ENCODE measurements at places on chromosomes 3 and 15.

GRCh38 chr15:33111041-33111451 lies 83.5 kb downstream of the FMN1 start:
- no peak for DNase-seq

DNA sequence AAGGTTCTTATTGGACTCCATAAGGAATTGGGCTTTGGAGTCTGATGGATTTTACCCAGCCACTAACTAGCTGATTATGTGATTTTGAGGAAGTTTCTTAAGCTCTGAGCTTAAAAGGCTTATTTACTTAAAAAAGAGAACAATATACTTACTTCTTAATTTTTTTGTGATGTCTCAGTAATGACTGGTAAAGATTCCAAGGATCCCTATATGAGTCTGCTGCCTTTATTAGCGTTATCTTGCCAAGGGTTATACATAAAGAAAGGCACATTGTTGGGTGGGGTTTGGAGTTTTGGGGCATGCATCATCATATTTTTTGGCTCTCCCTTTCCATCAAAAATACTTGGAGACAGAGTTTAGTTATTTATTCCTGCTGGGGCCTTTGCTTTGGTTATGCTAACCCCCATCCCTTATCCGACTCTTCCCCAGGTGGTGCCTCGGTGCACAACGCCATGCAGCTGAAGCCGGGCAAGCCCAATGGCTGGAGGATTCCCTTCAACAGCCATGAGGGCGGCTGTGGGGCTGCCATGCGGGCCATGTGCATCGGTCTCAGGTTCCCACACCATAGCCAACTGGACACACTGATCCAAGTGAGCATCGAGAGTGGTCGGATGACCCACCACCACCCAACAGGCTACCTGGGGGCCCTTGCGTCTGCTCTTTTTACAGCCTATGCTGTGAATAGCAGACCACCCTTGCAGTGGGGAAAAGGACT lies 6.7 kb downstream of the ADPRH start:
- peak; percentile 64 for DNase-seq

GRCh38 chr15:73139041-73139743 lies 86.9 kb downstream of the NEO1 start:
- no peak for DNase-seq

- DNase-seq = no peak
Measured at GRCh38 chr15:56207711-56208110, 36.0 kb downstream of the RFX7 start.

GRCh38 chr3:177835008-177835407 lies 637.7 kb upstream of the TBL1XR1 start:
- DNase-seq = peak; percentile 77

DNA sequence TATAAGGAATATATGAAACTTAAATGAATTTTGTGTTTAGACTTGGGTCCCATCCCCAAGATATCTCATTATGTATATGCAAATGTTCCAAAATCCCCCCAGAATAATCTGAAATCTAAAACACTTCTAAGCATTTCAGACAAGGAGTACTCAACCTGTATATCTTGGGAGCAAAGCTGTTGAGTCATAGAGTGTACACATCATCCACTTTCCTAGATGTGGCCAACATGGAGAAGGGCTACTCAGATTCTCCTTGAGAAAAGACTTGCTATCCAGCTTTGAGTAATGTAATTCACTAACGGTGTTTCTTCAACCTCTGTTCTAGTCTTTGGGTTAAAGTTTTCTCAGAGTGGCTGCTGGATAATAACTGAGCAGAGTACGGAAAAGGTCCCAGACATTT lies 215.5 kb upstream of the POU1F1 start:
- no peak for DNase-seq

DNA sequence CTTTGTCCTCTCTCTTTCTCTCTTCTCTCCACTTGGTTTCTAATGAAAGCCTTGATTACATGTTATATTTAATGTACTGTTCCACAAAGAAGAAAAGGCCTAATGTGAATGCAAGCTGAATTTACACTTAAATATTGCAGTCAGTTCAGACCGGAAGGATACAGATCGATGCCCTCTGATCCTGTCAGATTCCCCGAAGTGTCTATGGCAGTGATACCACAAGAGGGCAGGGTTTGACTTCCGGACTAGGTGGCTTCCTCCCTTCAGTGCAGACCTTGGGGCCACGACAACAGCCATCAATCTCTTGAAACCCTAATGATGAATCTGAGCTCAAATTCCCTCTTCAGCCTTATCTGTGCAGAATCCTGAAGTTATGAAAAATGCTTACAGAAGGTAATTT lies 29.5 kb downstream of the AGTR1 start:
- DNase-seq = peak; percentile 58

GRCh38 chr15:28911310-28911931 lies 25.6 kb downstream of the APBA2 start:
- DNase-seq = no peak

DNA sequence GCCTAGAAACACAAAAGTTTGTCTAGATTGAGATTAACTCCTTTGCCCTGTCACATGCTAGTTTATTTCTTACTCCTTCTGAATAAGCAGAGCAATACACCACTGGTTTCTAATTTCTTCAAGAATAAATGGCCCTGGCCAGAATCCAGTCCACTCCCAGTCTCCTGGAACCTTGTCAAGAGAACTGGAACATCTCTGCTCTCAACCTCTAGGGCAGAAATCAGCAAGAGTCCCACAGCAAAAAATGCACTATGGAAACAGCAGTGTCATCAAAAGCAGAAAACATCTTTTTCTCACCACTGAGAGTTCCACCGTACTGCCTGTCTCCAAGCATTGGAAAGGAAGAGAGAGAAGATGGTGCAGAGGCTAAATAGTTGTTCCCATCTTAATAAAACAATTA lies 35.9 kb upstream of the PPP2R3A start:
- no peak for DNase-seq

- DNase-seq = peak; percentile 91
Measured at GRCh38 chr3:119400466-119400865, 62.9 kb downstream of the TMEM39A start.

- DNase-seq = peak; percentile 5
Measured at GRCh38 chr3:153624310-153625030, 462.4 kb downstream of the RAP2B start.

GRCh38 chr15:50911621-50912020 lies 3.1 kb downstream of the AP4E1 start:
- DNase-seq = peak; percentile 67

DNA sequence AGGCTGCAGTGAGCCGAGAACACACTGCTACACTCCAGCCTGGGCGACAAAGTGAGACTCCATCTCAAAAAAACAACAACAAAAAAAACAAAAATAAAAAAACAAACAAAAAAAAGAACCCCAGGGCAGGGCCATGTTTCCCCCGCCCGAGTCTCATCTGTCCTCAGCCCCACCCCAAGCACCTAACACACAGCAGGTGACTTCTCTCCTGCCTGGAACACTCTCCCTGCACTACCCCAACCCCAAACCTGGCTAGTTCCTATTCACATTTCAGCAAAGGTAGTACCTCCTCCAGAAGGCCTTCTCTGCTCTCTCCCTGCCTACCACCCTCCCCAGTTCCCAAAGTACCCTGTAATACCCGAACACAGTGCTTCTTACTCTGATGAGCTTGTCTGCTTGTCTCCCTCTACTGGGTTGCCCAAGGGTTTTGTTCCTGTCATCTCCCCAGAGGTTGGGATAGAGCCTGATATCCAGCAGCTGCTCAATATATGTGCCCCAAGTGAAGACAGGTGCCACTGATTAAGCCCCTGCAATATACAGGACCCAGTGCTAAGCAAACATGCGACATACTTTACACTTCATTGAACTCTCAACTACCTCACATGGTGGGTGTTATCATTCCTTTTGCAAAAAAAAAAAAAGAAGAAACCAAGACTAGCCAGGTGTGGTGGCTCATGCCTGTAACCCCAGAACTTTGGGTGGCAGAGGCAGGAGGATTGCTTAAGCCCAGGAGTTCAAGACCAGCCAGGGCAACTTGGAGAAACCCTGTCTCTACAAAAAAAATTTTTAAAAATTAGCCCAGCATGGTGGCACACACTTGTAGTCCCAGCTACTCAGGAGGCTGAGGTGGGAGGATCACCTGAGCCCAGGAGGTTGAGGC lies 103.6 kb downstream of the DAPK2 start:
- no peak for DNase-seq

GRCh38 chr15:77659350-77660321 lies 26.9 kb upstream of the LINGO1 start:
- peak; percentile 69 for DNase-seq

DNA sequence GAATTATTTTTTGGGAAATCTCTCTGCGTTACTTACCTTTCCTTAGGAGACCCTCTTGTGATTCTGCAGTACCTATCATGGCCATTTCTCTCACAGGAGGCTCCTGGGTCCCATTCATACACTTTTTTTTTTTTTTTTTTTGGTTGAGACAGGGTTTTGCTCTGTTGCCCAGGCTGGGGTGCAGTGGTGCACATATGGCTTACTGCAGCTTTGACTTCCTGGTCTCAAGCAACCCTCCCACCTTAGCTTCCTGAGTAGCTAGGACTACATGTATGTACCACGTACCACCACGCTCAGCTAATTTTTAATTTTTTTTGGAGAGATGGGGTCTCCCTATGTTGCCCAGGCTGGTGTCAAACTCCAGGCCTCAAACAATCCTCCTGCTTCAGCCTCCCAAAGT lies 36.1 kb downstream of the TRAK1 start:
- DNase-seq = no peak

DNA sequence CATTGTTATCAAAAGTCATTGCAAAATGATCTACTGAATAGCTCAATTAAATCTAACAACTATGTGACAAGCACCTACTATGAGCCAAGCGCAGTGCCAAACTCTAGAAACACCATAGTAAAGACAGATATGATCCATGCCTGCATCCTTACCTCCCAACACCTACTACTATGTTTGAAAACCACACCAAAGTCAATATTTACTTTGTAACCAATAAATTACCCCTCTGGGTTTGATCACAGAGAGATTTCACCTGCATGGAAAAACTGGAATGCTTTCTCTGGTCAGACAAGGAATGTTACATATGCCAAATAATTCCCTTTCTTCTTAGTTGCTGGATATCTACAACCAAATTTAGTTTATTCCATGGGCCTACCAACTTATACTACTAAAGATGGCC lies 422.2 kb downstream of the FHIT start:
- no peak for DNase-seq

- DNase-seq = peak; percentile 19
Measured at GRCh38 chr15:40163657-40164416, 3.0 kb downstream of the BUB1B start.

GRCh38 chr15:87623832-87624231 lies 632.7 kb downstream of the NTRK3 start:
- no peak for DNase-seq

GRCh38 chr15:57763176-57763964 lies 56.9 kb downstream of the POLR2M start:
- DNase-seq = no peak

- DNase-seq = peak; percentile 15
Measured at GRCh38 chr15:89780601-89781000, 4.5 kb downstream of the MESP2 start.

DNA sequence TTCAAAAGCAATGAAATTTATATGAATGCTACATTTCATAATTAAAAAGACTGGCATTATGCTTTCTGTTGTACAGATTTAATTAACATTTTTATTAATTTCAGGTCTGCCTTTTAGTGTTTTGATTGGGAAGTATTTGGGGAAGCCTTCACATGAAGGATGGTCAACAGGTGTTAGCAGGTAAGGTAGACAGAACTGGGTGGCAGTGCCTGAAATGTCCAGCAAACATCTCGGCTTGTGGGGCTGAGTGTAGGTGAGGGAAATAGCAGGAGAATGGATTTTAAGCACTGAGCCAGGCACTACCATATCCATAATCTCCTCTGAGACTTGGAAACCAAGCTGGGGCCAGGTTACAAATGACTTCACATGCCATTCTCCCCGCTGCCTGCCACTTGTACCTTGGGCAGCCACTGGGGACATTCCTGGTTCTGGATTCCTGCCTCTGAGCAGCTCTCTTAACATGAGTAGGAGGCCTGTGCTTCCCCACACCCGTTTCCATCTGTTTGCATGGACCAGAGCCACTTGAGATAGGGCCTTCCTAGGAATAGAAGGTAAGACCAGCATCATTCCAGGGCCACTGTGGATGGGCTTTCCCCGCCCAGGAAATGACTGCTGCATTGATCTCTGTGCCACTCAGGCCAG lies 125.9 kb upstream of the HES1 start:
- no peak for DNase-seq

DNA sequence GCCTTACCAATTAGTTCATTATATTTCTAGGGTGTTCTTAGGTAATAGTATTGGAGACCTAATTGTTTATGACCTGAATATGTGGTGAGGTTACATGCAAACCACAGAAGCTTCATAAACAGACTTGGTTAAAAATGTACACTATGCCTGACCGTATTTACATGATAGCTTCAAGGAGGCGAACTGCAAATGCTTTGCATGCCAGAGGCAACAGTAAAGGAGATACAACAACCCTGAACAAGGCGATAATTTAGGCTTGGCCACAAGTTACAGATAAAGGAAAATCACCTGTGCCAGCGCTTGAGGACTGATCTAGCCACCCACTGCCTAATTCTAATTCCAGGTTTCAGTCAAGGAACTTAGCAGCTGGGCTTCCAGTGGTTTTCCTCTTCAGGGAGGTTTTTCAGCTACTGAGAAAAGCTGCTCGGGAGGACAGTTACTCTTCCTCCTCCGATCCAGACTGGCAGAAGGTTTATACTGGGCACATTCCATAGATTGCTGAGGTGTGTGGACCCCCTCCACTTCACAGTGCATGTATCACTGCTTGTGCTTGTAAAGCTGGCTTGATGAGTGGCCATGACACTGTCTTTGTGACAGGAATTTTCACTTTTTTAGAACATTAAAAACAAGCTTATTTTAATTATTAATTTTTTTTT lies 95.6 kb downstream of the DHX36 start:
- no peak for DNase-seq

DNA sequence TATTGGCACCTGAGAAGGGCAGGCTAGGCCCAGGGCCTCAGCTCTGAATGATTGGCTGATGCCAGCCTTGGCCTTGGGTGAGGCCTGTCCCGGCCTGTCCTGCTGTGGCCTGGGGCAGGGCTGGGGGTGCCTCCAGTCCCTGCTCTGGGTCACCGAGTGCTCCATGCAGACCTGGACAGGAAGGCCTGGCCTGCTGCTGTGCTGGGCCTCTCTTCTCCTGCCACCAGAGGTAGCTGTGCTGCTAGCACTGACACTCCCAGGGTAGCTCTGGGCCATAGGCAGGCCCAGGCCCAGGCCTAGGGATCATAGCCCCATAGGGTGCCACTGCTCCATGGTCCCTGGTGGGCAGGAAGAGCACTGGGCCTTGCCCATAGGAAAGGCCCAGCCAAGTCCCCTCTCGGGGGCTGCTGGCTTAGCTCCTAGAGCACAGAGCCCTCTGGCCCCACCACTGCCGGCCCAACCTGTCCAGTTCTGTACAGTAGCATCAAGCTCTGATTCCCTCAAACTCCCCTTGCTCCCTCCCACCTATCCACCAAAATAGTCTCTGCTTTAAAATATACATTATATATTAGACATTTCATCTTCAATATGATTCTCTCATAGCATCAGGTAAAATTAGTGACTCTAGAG lies 18.2 kb downstream of the ABTB1 start:
- DNase-seq = peak; percentile 33

DNA sequence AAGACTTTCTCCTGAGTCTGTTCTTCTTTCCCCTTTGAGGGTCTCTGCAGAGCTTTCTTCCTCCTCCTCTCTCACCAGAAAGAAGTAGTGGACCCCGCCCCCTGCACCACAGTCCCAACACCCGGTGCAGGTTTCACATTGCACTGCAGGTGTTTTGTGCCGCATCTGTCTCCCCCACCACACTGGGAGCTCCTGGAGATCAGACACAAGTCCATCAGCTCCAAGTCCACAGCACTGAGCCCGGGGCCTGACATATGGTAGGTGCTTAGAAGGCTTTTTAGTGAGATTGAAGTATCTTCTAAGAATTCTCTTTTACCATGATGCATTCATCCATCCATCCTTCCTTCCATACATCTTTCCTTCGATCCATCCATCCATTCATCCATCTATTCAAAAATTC lies 9.8 kb downstream of the STRA6 start:
- DNase-seq = no peak
